ENCODE measurements at places on chromosomes 5 and 9.

- peak; percentile 54 for DNase-seq
Observed at GRCh38 chr9:3962496-3962895, 337.4 kb downstream of the GLIS3 start.

- no peak for DNase-seq
Observed at GRCh38 chr9:127349483-127350113, 47.4 kb upstream of the SLC2A8 start.

- no peak for DNase-seq
Observed at GRCh38 chr9:37559125-37559524, 17.1 kb downstream of the FBXO10 start.

- DNase-seq, result peak; percentile 11
Observed at GRCh38 chr5:111551569-111552275, 39.4 kb upstream of the STARD4 start.

DNA sequence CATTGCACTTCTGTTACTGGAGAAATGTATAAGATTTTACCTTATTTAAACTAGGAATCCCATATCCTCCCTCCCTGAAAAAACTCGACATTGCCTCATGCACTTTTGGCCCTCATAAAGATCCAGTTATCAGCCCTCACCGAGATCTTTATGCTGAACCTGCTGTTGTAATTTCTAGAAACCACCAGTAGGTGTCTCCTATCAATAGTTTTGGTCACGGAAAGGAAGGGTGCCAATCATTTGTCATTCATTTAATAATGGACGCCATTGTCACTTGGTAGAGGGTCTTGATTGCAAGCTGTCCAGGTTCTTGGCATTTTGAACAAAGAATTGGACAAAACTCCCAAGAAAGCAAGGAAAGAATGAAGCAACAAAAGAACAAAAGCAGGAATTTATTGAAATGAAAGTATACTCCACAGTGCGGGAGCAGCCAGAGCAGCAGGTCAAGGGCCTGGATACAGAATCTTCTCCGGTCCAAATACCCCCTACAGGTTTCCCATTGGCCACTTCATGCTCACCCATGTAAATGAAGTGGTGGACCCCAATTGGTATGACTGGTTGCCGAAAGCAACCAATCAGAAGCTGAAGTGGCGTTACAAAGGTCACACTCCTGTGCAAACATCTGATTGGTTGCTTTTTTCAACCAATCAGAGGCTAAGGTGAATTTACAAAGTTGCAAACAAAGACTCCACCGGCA lies 524.3 kb downstream of the PSAT1 start:
- DNase-seq, result peak; percentile 42

All from fibroblast of skin of right biceps (primary cell).